Activated naive CD4-positive, alpha-beta T cell treated with anti-CD3 and anti-CD28 coated beads, Interleukin-2, amount 50 U/mL, for 16 hours (primary cell): ENCODE measurements at places on chromosomes 2 and 18.

- no peak for DNase-seq
These were observed 160.4 kb upstream of the TMEM200C start for GRCh38 chr18:6055711-6056110.

- DNase-seq = no peak
These were observed 166.7 kb downstream of the MCFD2 start for GRCh38 chr2:46748735-46749531.

DNA sequence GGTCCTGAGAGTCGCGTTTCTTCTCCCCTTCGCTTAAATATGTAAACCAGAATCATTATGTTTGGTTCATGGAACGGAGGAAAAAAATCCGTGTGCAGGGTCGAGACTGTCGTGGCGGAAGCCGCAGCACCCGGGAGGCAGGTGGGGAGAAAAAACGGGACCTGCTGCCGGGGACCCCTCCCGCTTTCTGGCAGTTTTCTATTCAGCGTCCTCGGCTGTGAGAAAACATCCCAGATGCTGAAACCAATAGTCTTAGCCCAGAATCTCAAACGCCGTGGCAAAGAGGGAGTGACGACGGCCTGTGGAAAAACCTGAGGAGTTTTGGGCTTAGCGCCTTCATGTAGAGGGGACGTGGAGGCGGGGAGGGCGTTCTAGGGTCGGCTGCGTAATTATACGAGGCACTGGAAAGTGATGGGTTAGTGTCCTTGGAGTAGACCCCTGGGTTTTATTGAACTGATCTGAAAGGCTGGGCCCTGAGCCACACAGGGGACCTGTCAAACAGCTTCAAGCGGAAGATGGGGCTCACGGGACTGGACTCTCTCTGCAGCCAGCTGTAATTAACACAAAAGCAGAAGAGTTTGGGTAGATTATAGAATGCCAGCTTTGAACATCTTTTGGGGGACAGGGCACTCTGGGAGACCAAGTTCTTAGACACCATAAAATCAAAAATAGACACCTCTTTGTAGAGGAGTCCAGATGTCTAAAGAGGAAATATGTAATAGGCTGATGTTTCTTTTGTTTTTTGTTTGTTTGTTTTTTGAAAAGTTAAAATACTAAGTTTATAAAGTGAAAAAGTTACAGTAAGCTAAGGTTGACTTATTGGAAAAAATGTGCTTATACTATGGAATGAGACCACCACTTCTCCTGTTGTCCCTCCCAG lies 834 bp upstream of the BUB1 start:
- peak; percentile 15 for DNase-seq

GRCh38 chr2:18413676-18414396 lies 146.6 kb downstream of the RDH14 start:
- DNase-seq = no peak

- DNase-seq = peak; percentile 20
These were observed 16.4 kb upstream of the HNMT start for GRCh38 chr2:137947728-137948336.

- no peak for DNase-seq
These were observed 4.3 kb downstream of the COL3A1 start for GRCh38 chr2:188978291-188979081.

GRCh38 chr2:69911985-69912563 lies 2.8 kb upstream of the MXD1 start:
- DNase-seq = no peak

DNA sequence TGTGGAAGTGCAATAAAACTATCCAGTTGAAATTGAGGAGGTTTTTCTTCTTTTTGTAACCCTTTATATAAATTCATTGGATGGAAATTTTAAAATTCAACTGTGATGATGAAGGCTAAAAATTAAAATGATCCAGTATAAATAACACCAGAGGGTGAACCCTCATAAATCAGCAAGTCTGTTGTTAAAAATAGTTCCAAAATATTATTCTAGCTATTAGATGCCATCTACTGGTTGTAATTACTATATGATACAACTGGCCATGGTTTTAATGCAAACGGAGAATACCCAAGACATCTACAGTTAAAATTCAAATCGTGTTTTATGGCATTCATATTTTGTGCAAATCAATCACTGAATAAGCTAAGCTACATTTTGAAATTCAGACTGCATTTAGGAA lies 53.8 kb downstream of the TMEM200C start:
- no peak for DNase-seq

DNA sequence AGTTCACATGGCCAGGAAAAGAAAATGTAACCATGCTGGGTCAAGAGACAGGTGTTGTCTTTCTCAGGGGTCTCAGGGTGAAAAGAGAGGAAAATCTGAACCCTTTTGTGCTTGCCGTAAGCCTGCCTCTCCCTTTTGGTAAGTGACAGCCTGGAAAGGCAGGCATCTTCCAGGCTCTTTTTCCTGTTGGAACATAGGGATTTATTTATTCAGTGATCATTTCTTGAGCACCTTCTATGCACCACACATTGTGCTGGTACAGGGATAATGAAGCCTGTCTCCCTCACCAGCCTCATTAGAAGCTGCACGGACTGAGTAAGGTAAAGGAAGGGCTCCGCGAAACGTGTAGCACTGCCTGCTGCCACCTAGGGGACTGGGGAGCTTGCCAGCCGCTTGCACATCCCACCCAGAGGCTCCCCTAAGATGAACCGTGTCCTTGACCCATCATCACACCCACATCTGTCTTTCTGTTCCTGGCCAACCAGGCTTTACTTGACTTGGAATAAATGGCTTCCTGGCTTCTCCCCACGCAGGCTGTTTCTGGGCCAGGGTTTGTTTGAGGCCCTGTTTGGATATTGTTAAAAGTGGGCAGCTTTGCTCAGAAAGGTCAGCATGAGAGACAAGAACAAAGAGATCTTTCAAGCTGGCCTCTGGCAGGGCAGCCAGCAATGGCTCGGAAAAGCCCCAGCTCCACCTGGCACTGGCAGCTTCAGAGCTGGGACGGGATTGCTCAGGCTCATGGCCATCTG lies 73.3 kb upstream of the MCFD2 start:
- no peak for DNase-seq

DNA sequence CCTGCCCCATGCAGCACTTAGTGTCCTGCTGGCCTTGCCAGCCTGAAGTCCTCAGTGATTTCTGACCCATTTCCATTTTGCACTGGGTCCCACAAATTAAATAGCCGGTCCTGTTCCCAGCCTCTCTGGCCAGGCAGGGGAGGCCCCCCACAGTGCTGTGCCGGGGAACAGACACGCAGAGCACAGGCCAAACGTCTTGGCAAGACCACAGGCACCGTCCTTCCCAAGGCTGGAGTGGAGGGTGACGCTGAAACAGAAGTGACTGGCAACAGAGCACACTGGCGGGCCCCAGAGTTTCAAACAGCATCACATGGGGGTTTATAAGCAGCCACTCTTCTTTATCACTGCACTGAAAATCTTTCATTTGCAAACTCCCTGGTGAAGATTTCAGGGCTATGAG lies 52.2 kb downstream of the EDAR start:
- DNase-seq = no peak

GRCh38 chr2:230319211-230319862 lies 7.7 kb upstream of the SP140L start:
- peak; percentile 50 for DNase-seq

GRCh38 chr2:235614900-235615712 lies 121.3 kb downstream of the AGAP1 start:
- no peak for DNase-seq

DNA sequence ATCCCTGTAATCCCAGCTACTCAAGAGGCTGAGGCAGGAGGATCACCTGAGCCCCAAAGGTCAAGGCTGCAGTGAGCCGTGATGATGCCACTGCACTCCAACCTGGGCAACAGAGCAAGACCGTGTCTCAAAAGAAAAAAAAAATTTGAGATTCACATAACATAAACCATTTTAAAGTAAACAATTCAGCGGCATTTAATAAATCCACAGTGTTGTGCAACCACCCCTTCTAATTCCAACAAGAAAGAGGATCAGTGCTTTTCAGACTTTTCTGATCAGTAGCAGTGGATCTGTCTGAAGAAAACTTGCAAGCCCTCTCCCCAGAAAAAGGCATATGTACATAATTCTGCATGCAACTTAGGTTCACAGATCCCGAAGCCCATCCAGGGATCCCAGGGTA lies 7.2 kb upstream of the SAG start:
- DNase-seq = no peak

- no peak for DNase-seq
These were observed 418.4 kb downstream of the NUP35 start for GRCh38 chr2:183542606-183543005.

DNA sequence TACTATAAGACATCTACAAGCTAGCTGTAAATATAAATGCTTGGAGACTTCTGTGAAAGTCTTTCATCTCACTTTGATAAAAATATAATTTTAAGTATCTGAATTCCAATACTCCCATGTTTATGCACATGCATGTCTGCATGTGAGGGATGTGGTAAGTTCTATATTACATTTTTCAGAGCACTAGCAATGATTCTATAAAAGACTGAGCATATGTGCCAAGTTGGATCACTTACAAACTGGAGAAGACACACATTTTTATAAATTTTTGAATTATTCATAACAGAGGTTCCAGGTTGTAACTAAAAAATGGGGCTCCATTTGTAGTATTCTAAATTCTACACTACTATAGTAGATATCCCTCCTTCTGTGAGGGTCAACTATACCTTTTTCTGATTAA lies 26.0 kb downstream of the ZNF804A start:
- DNase-seq = no peak

GRCh38 chr18:10681581-10682367 lies 155.9 kb downstream of the NAPG start:
- DNase-seq = no peak
